ENCODE measurements at places on chromosomes 2 and 18.

DNA sequence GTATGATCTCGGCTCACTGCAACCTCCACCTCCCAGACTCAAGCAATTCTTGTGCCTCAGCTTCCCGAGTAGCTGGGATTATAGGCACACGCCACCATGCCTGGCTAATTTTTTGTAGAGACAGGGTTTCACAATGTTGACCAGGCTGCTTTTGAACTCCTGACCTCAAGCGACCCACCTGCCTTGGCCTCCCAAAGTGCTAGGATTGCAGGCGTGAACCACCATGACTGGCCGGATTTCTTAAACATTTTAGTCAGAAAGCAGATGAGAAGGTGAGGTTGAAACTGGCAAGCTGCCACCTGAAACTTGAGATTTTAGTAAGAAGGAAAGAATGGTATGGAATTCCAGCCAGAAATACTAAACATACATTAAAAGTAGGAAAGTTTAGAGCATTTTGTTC is 31.9 kb downstream of the KLHL23 start:
- no peak for DNase-seq

- DNase-seq, result no peak
Observed at GRCh38 chr2:54909001-54909400, 141.2 kb downstream of the RTN4 start.

DNA sequence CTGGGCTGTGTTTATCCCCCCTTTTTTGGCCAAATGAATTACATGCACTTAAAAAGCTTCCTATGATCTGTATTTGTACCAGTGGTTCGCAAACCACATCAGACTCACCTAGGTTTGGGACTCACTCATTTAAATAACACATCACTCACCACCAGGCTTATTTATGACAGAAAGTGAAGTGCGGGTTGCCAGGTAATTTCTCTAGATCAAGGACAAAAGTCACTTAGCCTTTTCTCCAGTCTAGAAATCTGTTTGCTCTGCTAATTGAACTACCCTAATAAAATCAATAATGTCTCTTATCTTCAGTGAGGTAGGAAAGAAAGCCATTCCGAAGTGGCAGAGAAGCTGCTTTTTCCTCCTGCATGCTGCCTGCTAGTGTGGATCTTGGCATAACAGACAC is 88.1 kb upstream of the SLC8A1 start:
- DNase-seq, result no peak

DNA sequence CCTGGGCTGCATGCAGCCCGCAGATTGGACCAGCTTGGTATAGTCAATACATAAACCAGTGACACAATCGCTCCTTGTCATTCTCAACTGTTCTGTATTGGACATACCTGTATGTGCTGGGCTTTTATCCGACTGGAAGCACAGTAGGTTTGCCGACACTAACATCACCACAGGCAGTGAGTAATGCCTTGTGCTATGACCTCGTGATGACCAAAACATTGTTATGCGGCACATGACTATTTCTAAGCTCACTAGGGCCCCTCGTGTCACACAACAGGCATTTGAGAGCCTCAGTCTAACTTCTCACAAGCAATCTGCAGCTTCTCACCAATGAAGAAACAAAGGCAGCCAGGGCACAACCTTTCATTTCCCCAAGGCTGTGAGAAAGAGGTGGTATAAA is 320.8 kb downstream of the AFF3 start:
- DNase-seq, result peak; percentile 27

DNA sequence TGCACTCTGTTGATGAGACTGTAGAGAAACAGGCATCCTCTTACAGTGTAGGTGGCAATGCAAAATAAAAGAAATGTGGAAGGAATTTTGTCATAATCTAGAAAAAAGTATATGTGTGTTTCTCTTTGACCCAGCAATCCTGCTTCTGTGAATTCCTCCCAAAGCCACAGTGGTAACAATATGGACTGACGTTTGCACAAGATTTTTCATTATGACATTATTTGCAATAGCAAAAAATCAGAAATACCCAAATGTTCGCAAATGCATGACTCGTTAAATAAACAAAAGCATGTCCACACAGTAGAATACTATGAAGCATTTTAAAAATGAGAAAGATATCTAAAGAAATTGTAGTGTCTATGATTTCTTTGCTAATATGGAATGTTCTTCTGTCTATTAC is 255.2 kb upstream of the NRP2 start:
- DNase-seq, result no peak

GRCh38 chr2:34523958-34524514 is 924.9 kb upstream of the FAM98A start:
- DNase-seq, result no peak

Data from glomerular endothelial cell (primary cell).